ENCODE measurements at places on chromosomes 11 and 22.

DNA sequence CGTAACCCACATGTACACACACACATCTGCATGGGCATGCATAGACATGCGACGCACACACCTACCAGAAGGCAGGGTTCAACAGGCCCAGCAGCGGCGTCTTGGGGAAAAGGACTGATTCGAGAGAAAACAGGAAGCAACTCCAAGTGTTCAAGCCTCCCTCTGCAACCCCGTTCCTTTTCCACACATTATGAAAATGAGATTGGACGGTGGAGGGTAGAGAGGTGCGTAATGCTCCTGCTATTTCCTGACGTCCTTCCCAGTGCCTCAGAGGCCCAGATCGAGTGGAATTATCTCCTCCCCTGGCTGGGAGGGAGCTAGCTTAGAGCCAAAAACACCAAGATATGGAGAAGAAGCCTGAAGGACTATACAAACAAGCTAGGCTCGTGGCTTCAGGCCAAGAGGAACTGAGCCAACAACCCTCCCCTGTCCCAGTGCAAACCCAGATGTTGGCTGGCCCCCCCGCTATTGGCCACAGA is 289.2 kb downstream of the MN1 start:
- DNase-seq = no peak

DNA sequence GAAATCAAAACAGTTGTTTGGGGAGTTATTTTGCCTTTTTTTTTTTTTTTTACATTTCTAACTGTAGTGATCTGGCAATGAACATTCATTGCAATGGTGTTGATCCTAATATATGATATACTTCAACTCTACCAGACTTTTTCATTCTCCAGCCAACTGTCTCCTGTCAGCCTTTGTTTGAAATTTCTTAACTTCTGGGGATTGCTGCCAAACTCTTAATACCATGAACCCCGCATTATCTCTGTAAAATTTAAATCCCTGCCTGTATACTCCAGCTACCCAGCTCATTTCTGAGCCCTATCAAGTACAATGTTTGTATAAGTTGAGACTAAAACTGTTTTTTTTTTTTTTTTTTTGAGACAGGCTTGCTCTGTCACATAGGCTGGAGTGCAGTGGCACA is 280.7 kb downstream of the TTC28 start:
- no peak for DNase-seq

DNA sequence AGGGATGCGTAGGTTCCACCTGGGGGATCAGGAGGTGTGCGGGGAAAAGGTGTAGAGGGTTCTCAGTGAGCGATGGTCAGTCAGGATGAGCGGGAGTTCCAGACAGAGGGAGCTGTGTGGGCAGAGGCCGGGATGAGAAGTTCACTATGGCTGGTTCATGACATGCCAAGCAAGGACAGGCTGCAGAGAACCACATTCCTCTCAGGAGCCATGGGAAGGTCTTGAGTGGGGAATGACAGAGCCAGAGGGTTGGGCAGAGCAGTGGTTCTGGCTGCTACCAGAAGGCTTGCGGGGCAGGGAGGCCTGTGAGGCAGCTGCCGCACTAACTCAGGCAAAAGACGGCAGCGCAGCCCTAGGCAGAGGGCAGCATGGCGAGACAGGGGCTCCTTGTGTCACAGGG is 66.1 kb downstream of the SCUBE1 start:
- DNase-seq = no peak

DNA sequence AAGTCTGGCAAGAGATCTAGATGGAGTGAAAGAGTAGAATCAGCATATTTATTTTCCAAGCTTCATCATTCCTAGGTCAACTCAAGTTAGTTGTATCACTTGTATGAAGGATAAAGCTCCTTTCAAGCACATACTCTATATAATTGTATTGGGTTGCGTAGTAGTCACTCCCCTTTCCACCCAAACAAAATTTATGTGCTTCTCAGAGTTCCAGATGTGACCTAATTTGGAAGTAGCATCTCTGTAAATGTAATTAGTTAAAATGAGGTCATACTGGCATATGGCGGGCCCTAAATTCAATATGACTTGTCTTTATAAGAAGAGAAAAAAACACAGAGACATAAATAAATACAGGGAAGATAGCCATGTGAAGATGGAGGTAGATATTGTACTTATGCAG is 226.8 kb upstream of the CHORDC1 start:
- no peak for DNase-seq

GRCh38 chr11:100760744-100761143 is 73.7 kb downstream of the ARHGAP42 start:
- no peak for DNase-seq

- no peak for DNase-seq
Observed at GRCh38 chr11:70127653-70128434, 49.7 kb downstream of the ANO1 start.

- no peak for DNase-seq
Observed at GRCh38 chr11:116733043-116733755, 39.6 kb downstream of the BUD13 start.

DNA sequence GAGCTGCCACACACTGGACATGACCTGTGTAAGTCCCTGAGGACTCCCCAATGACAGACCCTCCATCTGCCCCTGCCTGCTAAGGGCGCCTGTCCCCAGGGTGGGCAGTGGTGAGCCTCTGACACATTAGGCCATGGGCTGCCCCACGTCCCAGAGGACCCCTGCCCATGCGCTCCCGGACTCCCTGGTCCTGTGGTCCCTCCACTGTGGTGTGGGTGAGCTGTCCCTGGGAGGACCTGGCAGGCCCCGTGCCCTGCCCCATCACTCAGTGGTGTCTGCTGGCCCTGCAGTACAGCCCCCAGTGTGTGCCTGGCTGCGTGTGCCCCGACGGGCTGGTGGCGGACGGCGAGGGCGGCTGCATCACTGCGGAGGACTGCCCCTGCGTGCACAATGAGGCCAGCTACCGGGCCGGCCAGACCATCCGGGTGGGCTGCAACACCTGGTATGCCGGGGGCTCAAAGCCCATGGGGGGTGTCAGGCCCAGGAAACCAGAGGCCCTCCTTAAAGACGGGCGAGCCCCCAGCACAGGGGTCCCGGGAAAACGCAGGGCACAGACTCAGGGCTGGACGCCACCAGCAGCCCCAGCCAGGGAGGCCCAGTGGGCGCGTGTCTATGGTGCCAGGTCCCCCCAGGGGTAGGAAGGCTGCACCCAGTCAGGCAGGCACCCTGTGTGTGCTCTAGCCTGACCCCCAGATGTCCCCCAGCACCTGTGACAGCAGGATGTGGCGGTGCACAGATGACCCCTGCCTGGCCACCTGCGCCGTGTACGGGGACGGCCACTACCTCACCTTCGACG is 18.7 kb downstream of the MUC5AC start:
- no peak for DNase-seq

- no peak for DNase-seq
Observed at GRCh38 chr11:70031631-70032469, 46.3 kb upstream of the ANO1 start.

- no peak for DNase-seq
Observed at GRCh38 chr11:75263944-75264349, 23.4 kb downstream of the TPBGL start.

DNA sequence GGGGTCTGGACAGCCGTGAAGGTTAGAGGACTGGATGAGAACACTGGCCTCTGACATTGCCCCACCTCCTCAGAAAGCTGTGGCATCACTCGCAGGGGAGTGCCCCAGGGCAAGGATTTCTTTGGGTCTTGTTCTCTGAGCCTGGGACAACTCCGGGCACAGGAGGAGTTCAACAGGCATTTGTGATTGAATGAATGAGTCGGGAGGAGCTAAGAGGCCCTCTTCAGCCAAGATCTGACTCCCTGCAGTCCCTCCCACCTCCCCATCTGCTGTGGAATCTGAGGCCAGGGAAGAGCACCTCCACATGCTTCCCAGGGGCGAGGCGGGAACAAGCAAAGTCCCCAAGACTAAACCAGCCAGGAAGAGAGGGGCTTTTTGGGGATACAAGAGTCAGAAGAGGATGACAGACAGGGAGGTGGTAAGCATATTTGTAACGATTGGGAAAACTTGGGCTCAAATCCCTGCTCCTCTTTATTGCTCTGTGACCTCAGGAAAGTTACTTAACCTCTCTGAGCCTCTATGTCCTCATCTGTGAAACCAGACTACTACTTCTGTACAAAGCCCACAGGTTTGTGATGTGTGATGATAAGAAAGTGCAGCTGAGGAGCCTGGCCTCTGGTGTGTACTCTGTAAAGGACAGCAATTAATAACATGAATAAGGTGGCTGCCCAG is 6.4 kb downstream of the TP53I11 start:
- DNase-seq = no peak

- peak; percentile 3 for DNase-seq
Observed at GRCh38 chr11:78860720-78861422, 286.2 kb upstream of the NARS2 start.

DNA sequence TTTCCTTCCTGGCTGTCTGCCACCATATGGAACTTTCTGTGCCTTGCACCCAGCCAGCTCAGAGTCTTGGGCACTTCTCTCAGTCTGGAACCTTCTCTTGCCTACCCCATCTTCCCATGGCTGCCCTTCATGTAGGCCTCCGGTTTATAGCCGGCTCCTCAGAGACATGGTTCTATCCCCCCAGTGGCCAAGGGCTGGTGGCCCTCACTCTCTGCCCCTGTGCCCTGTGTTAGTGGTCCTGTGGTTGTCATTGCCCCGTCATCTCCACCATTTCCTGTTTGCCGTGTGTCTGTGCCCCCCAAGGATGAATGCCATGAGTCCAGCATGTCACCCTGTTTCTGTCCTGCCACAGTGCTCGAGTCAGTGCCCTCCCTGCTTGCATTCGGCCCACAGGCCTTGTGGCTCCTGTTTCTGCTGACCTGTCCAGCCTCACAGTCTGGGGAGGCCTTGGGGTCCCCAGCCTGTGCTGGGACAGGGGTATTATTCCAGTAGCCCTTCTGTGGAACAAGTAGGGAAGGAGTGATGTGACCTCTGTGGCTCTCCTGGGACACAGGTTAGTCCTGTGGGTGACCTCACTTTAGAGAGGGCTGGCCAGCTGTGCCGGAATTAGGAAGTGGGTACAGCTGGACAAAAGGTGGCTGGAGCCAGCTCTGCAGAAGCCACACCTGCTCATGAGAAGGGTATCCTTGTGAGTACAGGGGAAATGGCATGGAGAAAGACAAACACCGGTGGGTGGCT is 30.7 kb downstream of the ST3GAL4 start:
- no peak for DNase-seq

DNA sequence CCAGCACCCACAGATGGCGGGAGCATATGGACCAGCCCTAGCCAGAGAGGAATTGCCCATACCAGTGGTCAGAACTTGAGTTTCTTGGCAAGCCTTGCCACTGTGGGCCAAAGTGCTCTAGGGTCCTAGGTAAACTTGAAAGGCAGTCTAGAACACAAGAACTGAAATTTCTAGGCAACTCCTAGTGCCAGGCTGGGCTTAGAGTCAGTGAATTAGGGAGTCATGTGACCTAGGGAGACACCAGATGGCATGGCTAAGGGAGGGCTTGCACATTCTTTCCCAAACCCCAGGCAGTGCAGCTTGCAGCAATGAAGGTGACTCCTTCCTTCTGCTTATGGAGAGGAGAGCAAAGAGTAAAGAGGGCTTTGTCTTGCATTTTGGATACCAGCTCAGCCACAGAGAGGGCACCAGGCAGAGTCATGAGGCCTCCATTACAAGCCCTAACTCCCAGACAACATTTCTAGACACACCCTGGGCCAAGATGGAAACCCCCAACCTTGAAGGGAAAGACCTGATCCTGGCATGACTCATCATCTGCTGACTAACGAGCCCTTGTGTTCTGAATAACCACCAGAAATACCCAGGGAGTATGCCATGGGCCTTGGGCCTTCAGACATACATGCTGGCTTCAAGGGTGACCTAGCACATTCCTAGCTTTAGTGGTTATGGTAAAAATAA is 19.2 kb upstream of the OR56A3 start:
- DNase-seq = no peak

DNA sequence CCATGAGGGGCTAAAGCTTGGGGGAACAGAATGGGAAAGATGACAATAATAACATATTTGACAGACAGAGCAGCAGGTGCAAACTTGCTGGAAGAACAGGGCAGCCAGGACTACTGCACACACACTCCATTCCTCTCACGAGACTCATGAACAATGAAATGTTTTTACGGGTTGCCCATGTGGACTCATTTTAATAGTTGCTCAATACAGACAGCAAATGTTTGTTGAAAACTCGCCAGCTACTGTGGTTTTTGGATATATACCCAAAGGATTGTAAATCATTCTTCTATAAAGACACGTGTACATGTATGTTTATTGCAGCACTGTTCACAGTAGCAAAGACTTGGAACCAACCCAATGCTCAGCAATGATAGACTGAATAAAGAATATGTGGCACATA is 10.3 kb downstream of the SYT13 start:
- DNase-seq = no peak

DNA sequence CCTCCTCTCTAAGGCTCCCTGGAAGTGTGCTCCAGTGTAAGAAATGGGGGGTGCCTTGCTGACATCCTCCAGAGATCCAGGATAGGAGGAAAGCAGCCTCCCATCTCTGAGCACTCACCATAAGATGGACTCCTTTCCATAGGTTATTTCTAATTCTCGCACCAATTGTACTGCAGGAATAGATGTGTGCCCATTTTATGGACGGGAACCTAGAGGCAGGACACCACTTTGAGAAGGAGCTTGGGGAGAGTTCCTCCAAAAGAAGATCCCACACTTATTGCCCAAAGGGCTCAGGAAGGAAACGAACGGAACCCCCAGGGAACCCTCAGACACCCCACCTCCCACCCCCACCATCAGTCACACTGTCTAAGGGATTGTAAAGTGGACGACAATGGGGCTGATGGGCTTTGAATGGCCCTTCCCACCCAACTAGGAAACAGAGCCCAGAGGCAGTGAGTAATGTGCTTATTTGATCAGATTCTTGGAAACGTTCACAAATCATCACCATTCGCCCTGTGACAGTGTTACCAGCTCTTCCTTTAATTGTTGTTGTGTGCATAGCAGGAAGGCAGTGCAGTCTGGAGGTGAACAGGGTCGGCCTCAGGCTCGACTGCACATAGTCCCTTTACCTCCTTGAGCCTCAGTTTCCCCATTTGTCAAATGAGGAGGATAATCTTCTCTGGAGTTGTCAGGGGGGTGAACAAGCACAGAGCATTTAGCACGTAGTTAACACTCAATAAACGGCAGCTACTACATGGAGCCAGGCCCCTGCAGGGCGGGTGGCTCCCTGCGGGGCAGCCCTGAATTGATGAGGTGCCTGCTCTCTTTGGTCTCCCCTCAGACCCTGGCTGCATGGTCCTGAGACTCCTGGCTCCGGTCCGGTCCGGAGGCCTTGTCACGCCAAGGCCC is 8.4 kb upstream of the MN1 start:
- DNase-seq = no peak

- DNase-seq = no peak
Observed at GRCh38 chr11:102269927-102270326, 47.4 kb upstream of the BIRC3 start.

All from Kasumi-1 (cell line).